ENCODE measurements at places on chromosomes 7 and 10.

DNA sequence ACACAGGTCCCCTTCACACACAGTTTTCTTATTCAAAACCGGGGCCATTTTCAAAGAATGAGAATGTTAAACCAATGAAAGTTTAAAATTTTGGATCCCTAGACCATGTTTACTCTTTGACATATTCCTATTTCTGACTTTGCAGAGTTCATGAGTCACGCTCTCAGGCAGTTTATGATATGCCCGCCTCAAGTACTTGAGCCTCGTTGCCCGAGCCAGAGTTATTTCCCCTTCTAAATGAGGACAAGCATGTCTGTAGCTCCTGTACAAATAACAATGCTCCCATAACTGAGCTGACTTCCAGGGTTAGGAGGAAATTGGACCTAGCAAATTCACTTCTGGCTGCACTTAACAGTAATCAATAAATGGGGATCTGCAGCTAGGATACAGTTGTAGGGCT is 87.9 kb upstream of the PDE1C start:
- no peak for DNase-seq

DNA sequence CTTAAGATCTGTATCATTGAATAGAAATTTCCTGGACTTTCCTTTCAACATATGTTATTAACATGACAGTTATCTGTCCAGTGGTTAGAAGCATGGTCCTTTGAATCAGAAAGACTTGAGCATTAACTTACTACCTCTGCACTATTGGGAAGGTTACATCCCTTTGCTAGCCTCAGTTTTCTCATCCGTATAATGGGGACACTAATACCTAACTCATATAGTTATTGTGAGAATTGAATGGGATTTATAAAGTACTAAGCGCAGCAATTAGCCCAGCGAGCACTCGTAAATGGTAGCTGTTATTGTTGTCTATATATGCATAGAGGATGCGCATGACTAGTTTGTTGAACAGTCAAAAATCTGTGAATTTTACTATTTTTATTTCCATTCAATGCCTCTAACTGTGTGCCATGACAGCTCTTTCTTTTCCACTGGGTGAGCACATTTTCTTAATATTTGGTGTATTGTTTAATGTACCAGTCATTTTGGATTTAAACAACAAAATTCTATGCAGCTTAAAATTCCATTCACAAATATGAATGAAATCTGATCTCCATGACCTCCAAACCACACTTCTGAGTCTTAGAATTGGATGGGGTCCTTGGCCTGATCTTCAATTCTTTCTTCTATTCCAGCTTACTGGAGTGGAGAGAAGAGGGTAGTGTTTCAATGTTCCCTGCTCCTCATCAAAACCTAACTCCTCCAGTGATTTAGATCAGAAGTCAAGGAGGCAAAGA is 65.0 kb downstream of the CACNB2 start:
- no peak for DNase-seq

DNA sequence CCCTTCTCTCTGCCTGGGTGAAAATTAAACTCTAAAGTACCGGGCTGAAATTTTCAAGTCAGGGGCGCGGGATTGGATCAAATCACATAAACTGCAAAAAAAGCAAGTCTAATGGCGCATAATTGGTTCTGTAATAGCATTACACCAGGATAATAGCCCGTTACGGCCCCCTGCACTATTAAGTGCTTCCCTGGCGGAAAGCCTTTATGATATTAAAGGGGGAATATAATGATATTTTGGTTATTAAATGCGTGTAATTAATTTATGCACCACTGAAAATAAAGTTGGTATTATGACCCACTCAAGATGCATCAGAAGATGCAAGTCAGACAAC is 744 bp upstream of the DRGX start:
- DNase-seq: no peak

GRCh38 chr7:148661471-148661870 is 37.2 kb upstream of the CUL1 start:
- no peak for DNase-seq

GRCh38 chr7:80950550-80950967 is 31.7 kb upstream of the SEMA3C start:
- DNase-seq: no peak

DNA sequence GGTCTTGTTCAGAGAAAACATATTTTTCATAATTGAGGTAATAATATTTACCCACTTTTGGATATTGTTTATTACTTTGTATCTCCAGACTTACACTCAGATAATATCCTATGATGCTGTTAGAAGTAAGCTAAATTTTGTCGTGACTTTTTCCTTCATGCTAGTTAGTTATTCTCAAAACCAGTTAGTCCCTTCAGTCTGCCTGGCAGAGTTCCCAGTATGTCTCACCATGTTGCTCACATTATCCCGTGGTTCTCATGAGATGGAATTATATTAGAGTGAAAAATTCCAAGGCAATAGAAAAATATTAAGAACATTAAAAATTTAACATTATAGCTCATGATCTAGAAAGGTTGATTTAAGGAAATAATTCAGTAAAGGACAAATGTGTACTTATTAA is 81.5 kb upstream of the SMIM30 start:
- DNase-seq: peak; percentile 50
